ENCODE measurements at places on chromosomes 5 and 9. TPM values are rescaled to one million over a fixed set of nuclear protein-coding genes. Genes with fewer than 3 reads are reported as not detected.

AK8 gene
- total RNA-seq, result 1.6 TPM

JAKMIP2 gene
- total RNA-seq, result 14.6 TPM

PCDHB14 gene
- total RNA-seq, result 5.3 TPM

C9orf72 gene
- 23.2 TPM for total RNA-seq

SPATA9 gene
- 1.6 TPM for total RNA-seq

Measured in sciatic nerve (tissue), 2 donors.